ENCODE measurements at places on chromosomes 5 and 9.

- DNase-seq, result no peak
Measured at GRCh38 chr5:112870966-112871365, 9.9 kb downstream of the SRP19 start.

DNA sequence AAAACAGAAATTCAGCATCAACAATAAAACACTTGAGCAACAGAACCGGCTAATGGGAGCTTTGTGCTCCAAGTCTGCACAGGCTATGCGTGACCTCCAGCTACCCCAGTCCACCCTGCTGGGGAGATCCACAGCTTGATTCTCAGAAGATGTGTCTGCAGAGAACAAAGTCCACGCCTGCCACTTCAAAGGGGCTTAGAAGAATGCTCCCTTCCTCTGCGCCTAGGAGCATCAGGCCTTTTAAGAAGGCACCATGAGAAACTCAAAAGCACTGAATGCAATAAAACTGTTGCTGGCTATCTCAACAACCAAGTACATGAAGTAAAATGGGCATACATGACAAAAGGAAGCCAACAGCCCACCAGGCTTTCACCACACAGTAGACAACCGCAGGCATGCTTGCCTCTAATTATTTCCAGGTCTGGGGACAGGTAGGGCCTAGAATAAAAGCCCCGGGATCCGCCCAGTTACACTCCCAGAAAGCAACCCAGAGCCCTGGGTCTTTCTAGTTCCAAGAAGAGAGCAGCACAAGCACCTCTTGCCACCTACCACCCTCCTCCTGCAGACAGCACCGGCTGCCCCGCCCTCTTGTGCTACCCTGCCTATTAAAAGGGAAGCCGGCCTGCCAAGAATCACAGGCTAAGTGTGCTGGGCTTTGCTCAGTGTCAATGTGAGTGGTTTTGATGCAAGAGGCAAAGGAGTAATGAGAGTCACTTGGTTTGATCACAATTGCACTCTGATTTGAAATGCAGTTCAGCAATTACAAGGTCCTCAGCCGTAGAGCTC lies 123.2 kb downstream of the SPOCK1 start:
- DNase-seq, result no peak

- no peak for DNase-seq
Measured at GRCh38 chr9:123753669-123754258, 176.2 kb downstream of the DENND1A start.

DNA sequence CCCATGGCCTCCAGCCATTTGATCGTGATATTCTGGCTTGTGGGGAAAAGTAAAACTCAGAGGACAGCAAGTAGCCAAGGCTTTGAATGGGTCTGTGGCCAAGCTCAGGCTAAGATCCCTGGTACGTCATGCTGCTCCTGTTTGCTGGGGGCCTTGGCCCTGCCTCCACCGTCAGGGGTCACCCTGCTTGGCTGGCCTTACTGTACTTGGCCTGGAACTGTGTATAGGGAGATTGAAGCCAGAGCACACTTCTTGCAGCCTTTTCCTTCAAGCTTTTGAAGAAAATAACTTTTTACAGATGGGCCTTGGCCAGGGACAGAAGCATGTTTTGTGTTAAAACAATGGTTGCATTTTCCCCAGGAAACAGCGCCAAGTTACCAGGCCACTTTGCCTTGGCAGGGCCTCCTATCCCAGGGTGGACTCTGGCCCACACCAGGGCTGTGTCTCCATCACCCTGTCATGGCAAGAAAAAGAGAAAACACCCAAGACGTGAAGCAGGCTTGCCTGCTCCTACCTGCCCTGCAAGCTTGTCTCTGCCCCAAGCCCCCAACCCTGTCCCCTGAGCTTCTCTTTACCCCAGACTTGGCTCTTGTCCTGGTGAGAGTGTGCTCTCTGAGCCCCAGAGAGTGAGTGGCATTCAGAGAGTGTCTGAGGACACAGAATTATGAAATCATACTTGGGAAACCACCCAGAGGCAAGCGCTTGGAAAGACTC lies 286.9 kb downstream of the GADD45G start:
- DNase-seq, result no peak

DNA sequence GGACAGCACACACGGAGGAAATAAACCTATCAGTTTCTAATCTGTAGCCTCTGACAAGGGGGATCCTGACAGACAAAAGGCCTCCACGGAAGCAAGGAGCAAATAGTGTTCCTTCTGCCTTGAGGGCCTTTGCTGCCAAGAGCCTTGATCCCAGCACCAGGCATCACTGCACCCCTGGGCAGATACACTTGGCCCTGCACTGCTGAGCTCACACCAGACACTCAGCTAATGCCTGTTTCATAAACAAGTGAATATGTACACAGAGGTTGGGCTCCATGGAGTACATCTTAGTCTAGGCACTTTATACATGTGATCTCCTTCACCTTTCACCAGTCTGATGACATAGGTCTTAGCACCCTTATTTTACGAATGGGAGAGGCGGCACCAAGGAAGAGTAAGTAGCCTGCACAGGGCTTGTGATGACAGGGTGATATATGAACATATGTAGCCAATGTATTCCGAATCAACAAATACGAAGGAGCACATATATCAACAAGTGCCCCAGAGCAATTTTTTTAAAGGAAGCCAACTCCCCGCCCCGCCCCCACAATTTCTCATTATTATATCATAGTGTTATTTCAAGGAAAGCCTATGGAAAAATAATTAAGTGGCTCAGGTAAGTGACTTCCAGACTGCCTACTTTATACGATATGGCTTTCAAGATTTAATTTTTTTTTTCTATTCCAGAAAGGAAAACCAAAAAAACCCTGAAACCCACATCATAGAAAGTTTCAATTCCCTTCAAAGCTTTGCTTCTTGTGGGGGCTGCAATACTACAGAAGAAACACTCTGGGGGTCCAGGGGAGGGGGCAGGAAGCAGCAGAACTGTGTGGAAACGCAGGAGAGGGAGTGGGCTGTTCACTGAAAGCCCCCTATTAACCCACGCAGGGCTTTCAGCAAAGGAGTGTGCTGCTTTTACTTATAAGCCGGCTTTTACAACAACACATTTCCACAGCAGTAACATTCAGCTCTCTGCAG lies 32.0 kb downstream of the CDC14B start:
- no peak for DNase-seq

DNA sequence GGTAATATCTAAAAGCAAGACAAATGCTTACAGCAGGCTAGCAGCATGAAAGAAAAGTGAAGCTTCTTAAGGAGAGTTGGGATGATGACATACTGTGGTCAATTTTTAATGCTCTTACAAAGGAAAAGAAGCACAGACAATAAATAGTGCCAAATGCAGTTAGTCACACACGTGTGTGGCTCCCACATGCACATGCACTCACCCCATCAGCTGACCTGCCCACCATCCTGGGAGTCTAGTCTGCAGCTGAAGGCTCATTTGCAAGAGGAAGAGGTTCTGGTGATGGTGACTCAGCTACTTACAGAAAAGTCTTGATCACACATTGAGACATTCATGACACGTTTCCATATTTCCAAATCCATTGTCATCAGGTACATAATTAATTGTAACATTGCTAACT lies 129.3 kb downstream of the MRPL36 start:
- DNase-seq, result no peak

All from hematopoietic multipotent progenitor cell treated with erythropoietin and hydrocortisone succinate and interleukin-3 and kit ligand, for 8 days (in vitro differentiated cells).